ENCODE measurements at places on chromosomes 1 and 21.

DNA sequence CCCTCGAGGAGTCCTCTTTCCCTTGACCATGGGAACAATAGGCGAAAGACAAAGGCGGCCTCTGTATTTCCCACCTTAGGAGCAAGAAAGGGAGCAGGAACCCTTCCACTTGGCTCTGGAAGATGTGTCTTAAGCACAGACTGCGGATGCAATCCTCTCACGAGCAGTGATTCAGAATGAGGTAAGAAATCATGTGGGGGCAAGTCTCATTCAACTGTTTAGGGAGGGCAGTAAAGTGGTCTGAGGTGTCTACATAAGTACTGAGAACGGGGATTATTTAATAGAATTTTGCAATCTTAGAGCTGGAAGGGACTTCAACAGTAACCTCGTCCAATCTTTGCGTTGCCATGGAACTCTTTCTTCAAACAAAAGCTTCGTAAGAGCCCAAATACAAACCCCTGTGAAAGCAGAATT is 1.6 kb upstream of the DYRK3 start:
- no peak for DNase-seq

- no peak for DNase-seq
Observed at GRCh38 chr1:27350663-27351540, 9.1 kb downstream of the SYTL1 start.

- no peak for DNase-seq
Observed at GRCh38 chr1:7609311-7609994, 161.6 kb upstream of the VAMP3 start.

- DNase-seq, result no peak
Observed at GRCh38 chr1:157105298-157105987, 5.8 kb upstream of the ETV3L start.

DNA sequence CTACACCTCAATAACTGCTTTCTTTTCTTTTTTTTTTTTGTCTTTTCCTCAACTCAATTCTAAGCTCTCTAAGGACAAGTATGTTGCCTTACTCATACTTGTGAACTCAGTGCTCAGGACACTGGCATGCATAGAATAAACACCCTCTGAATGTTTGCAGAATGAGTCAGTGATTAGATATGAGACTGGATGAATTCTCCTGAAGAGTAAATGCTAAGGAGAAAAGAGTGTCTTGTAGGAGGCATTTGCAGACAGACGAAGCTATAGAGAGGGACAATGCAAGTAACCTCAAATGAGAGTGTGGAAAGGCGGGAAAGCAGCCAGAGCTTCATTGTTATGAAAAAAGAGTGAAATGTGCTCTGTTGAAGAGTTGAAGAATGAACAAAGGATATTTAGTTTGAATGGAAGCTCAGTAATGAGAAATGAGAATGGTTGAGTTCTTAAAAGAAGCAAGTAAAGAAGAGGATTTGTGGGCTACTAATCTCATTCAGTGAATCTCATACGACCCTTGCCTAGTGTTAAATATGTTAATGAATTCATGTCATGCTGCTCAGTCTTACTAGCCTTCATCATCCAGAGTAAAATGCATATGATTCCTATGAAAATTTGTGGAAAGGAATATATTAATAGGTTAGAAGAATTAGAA is 166.1 kb upstream of the DPYD start:
- no peak for DNase-seq

GRCh38 chr1:110308247-110308646 is 30.9 kb upstream of the RBM15 start:
- DNase-seq, result no peak

DNA sequence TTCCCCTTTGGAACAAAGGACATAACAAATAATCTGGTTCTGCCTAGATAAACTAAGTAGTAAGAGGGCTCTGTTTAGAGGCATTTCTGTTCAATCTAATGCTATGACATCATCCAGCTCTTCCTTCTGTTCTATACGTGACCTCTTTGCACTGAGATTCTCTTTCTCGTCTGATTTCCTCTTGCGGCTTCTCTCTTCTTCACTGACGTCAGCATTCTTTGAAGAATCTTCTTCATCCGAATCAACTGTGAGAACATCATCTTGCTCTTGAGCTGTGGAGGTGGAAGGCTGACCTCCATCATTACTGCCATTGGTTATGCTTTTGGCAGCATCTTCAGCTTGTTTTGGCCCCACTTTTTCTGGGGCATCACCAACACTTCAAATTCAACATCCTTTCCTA is 130.4 kb downstream of the HS2ST1 start:
- DNase-seq, result no peak

DNA sequence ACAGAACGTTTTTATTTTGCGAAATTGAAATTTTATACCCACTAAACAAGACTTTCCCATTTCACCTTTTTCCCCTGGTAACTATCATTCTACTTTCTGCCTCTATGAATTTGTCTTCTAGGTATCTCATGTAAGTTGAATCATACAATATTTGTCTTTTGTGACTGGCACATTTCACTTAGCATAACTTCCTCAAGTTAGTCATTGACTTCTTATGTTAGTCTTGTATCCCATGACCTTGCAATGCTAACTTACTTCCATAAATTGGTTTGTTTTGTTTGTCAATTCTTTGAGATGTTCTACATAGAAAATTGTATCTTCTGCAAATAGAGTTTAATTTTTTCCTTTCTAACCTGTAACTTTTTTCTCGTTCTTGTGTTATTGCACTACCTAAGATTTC is 26.9 kb downstream of the SH3BP5L start:
- no peak for DNase-seq

GRCh38 chr1:109636201-109636952 is 16.7 kb downstream of the AMPD2 start:
- no peak for DNase-seq

GRCh38 chr1:183241471-183241870 is 55.4 kb downstream of the LAMC2 start:
- DNase-seq, result no peak

- DNase-seq, result no peak
Observed at GRCh38 chr1:203369666-203370065, 18.7 kb upstream of the FMOD start.

DNA sequence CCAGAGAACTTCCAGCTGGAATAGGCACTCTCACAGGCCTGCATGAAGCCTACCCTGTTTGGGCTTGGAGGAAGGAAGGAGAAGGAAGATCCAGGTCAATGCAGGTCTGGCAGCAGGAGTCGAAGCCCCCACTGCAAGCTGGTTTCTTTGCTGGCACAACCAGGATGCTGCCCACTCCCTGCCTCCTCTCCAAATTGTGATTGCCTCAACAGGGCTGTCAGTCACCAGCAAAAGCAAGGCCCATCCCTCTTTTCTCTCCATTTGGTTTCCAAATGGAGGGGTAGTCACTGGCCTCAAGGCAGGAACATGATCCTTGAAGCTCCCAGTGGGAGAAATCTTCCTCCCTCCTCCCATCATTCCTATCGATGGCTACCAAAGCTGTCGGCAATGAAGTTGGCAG is 37.0 kb downstream of the PACC1 start:
- DNase-seq, result no peak

DNA sequence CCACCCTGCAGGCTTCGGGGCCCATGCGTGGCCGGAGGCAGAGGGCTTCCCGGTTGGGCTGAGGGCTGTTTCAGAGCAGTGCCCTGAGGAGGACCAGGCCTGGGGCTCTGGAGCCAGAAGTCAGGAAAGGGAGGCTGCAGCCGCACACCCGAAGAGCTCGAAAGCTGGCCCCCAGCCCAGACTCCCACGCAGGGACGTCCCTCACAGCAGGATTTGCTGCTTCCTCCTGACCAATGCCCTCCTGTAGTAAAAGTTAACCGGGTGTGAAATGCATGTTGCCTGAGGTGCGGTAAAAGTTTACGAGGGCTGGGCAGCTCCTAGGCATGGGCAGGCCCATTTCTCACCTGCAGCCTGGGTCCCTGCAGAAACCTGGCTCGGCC is 101.5 kb upstream of the ARHGEF16 start:
- DNase-seq, result no peak

GRCh38 chr1:15850471-15851001 is 3.0 kb downstream of the SPEN start:
- DNase-seq, result no peak

GRCh38 chr21:31938330-31939301 is 65.8 kb downstream of the HUNK start:
- DNase-seq, result no peak

DNA sequence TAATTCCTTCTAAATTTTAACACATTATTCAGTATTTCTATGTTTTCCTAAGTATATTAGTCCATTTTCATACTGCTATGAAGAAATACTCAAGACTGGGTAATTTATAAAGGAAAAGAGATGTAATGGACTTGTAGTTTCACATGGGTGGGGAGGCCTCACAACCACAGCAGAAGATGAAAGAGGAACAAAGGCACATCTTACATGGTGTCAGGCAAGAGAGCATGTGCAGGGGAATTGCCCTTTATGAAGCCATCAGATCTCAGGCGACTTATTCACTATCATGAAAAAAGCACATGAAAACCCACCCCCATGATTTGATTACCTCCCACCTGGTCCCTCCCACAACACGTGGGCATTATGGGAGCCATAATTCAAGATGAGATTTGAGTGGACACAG is 15.6 kb downstream of the GBP5 start:
- DNase-seq, result no peak

- DNase-seq, result no peak
Observed at GRCh38 chr1:186055846-186056245, 319.2 kb downstream of the TPR start.

- no peak for DNase-seq
Observed at GRCh38 chr1:150875197-150876118, 941 bp downstream of the ARNT start.

DNA sequence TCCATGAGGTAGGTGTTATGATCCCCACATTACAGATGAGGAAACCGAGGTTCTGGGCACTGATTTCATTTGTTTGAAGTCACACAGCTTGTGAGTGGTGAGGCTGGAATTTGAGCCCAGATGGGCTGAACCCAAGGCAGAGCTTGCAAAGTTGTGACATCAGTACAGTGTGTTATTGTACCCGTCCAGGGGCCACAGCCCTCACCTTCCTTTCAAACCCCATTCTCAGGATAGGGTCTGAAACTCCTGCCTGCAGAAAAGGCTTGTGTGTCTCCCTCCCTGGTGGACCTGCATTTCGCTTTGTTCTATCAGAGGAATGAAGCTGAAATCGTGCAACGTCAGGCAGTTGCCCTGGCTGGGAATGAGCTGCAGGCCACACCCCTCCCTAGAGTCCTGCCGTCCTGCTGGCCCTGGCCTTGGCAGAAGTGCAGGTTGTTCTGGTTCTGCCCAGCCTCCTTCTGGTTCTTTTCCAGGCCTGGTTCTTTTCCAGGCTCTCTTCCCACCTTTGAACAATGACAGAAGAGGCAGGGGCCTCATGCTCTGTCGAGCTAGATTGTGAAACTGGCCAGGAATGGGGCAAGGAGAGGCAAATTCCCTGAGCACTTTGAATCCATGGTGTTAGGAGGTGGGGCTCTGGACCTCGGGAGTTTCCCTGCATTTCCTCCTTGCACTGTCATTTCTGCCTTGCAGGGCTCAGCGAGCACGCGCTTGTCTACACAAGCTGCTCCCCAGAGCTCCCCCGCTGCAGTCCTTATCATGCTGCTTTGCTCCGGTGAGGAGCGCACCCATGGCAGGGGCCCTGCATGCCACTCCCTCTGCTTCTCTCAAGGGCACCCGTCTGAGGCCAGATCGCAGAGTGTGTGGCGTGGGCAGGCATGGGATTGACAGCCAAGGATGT is 8.2 kb upstream of the MYOM3 start:
- no peak for DNase-seq

- DNase-seq, result peak; percentile 77
Observed at GRCh38 chr1:153796786-153797659, 21.8 kb downstream of the SLC27A3 start.

GRCh38 chr1:32992489-32993323 is 28.1 kb upstream of the RNF19B start:
- no peak for DNase-seq

DNA sequence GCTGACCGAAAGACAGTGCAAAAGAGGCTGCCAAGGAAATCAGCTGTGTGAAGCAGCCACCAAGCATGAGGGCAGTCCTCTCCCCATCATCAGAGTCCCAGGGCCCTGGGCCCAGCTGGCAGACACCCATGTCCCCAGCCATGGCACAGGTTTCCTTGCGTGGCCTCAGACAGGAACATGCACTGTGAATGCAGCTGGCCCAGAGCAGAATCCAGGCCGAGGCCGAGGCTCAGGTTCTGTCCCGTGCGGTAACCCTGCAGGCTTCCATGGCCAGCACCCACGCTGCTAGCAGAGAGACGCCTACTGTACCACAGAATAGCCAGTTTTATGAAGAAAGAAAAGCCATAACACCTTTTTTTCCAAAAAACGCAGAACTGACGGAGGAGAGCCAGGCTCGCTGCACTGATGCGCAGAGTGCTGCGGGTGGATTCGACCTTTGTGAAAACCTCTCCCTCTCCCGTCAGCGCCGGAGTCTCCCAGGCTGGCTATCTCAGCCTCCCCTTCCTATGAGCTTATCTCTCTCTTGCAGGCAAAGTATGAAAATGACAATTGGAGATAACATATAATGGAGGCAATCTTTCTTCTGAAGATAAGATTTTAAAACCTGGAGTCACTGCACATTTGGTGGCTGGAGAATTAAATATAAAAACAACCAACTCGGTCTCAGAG is 106.6 kb downstream of the NPHP4 start:
- DNase-seq, result no peak

DNA sequence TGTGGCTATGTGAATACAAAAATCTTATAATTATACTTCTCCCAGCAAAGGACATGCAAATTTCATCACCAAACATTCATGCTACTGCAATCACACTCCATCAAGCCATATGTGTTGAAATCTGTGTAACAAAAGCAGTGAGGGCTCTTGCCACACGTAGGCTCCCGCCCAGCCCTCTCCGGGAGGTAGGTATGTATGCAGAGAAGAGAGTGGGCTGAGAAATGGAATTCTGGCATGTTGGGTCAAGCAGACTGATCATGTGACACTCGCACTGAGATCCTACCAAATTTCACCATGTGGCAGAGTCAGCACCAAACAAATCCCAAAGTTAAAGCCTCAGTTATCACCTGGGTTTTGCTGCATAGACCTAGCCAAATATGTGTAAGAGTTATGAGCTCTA is 49.7 kb downstream of the APP start:
- DNase-seq, result no peak

DNA sequence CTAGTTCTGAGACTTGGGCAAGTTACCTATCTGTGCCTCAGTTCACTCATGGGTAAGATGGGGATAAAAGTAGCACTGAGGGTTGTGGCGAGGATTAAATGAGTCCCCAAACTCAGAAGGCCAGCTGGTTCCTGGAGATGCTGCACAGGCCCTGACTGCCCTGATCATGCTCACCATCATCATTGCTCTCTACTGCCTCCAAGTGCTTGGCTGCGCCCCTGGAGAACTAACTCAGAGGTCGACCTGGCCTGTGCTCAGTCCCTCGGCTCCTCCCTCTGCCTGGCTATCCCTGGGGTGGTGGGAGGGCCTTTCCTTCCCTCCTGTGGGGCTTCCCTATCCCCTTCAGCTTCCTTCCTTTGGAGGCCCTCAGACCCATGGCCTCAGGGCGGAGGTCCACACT is 5.6 kb downstream of the SLC5A9 start:
- DNase-seq, result no peak

DNA sequence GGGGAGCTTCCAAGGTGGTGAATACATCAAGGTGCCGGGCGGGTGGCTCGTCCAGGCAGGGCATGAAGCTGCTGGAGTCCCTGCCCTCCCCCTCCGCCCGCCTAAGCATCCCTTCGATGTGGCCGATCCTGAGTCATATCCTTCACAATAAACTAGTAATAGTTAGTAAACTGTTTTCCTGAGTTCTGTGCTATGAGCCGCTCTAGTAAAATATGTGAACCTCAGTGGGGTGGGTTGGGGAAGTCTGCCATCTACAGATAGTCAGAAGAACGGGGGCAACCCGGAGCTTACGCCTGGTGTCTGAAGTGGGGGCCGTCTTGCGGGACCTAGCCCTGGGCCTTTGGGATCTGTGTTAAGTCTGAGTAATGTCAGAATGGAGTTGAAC is 21.6 kb downstream of the C2CD2 start:
- DNase-seq, result no peak
